ENCODE measurements at places on chromosomes 2 and 18.
A peak's percentile ranks its signal among the peaks of the same experiment; 100 is the strongest.

- DNase-seq: no peak
These were observed 84.5 kb upstream of the HK2 start for GRCh38 chr2:74749432-74749831.

DNA sequence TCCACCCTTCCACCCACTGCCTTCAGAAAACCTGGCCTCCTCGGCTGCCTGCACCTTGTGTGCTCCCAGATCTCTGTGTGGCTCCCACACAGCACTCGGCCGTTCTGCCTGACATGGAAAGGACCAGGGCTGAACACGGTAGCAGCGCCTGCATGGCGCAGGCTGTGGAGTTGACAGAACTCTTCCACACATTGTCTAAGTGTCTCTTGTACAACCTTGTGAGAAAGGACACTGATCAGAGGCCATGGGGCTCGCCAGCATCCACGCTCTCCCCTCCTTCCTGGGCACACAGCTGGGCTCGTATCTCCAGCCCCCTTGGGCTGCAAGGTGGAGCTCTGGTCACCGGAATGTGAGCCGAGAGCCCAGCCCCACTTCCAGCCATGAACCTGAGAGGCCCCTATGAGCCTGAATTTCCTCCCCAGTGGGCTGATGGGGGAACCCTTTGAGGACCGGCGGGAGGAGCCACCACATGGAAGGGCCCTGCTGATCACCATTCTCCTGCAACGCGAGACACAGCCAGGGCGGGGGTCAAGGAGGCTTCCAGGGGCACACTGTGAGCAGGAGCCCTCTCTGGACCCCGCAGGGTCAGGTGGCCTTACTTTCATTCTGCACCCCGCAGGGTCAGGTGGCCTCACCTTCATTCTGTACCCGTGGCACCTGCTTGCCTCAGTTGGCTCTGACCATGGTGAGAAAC, 314.2 kb upstream of the MYT1L start:
- DNase-seq: no peak

DNA sequence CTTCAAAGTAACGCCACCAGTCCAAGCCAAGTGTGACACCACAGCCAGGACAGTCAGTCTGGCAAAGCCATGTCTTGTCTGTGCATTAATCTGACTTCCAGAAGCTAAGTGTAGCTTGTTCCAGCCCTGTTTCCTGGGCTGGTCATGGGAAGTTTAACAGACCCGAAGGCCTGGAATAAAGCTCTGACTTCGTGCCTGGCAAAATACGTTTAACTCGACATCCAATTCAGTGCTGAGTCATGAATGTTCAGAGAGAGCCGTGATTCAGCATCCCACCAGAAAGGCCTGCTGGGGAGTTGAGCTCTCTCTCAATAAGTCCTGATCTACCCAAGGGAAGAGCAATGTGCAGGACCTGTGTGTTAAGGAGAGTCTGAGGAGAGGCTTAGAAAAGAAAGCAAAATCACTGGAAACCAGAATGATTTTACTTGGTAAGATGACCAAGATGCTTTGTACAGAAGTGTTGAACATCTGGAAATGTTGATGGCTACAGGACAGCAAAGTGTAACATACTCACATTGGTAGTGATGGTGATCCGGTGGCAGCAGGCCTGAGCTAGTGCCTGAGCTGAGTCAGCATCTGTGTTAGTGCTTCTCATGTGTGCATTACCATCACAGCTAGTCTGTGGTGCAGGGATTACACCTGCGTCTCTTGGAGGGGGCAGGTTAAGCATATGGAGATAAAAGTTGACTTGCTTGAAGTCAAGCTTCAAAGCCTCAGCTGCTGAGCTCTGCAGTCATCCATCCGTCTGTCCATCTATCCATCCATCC, 743.7 kb upstream of the HS6ST1 start:
- DNase-seq: no peak

DNA sequence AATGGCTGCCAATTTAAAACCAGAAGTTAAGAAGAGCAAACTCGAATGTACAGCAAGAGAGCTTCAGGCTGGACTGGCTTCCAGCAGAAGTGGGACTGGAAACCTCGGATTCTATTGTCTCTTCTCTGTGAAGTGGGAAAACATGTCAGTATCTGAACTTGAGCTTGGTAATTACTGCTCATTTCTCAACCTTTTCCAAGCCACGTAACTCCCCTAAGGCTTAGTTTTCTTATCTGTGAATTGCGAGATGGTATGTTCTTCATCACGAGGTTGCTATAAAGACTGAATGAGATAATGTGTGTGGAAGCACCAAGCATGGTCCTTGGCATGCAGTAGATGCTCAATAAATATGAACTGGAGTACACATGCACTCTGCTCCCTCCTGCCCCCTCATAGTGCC, 259.4 kb upstream of the SPRED2 start:
- DNase-seq: no peak

- no peak for DNase-seq
These were observed 182.7 kb downstream of the MYO3B start for GRCh38 chr2:170360546-170361089.

- DNase-seq: no peak
These were observed 568.4 kb downstream of the TNS1 start for GRCh38 chr2:217434180-217434975.

GRCh38 chr2:241540771-241541561, 17.6 kb upstream of the BOK start:
- DNase-seq: peak; percentile 75

DNA sequence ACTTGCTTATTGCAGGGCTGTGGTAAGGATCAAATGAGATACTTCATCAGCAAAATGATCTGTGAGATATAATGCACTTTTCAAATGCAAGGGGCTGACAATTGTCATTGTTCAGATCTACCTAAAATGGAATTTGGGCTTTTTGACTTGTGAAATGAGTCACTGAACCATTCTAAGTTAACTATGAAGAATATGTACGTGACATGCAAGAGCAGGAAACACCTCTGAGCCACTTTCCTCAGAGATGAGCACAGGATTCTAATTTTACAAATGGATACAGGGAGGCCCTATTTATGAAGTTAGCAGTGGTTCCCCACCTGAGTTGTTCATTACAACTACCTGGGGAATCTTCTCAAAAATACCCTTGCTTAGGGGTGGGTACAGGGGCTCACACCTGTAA, 26.7 kb downstream of the CTLA4 start:
- DNase-seq: no peak

DNA sequence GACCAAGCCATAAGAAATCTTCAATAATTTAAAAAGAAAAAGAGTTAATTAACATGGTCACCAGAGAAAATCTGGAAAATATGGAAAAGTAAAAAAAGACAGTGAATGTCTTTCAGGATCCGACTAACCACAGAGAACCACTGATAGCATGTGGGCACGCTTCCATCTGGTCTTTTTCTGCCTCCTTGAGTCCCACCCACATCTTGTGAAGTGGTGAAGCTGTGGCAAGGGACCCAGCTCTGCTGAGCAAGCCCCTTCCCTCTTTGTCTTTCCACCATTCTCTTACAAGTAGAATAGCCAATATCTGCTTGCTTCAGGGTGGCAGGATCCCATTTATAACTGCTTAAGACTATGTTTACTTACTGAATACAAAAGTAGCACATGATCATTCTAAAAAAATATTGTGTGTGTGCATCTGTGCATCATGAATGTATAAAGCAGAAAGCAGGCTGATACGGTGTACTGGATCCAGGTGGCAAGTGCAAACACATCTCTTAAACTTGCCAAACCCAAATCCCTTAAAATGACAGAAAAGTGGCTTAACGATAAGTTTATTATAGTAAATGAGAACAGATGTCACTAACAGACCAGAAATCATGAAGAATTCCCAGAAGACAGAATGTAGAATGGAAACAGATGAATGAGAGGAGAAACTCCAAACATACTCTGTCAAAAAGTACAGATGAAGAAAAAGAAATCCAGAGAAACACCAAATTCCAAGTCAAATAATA, 52.3 kb downstream of the FOXI3 start:
- no peak for DNase-seq

DNA sequence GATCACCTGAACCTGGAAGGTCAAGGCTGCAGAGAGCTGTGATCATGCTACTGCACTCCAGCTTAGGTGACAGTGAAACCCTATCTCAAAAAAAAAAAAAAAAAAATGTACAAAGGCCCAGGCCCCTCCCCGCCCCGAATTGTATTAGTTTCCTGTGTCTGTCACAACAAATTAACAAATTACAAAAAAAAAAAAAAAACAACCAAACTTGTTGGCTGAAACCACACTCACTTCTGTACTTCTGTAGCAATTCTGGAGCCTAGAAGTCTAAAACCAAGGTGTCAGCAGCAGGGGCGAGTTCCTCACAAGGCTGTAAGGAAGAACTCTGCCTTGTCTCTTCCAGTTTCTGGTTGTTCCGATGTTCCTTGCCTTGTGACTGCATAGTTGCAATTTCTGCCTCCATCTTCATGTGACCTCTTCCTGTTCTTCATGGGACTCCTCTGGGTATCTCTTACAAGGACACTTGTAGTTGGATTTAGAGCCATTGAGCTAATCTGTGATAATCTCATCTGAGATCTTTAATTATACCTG, 100.8 kb upstream of the ZSWIM2 start:
- DNase-seq: no peak

GRCh38 chr2:64124571-64124970, 19.6 kb downstream of the PELI1 start:
- DNase-seq: no peak

DNA sequence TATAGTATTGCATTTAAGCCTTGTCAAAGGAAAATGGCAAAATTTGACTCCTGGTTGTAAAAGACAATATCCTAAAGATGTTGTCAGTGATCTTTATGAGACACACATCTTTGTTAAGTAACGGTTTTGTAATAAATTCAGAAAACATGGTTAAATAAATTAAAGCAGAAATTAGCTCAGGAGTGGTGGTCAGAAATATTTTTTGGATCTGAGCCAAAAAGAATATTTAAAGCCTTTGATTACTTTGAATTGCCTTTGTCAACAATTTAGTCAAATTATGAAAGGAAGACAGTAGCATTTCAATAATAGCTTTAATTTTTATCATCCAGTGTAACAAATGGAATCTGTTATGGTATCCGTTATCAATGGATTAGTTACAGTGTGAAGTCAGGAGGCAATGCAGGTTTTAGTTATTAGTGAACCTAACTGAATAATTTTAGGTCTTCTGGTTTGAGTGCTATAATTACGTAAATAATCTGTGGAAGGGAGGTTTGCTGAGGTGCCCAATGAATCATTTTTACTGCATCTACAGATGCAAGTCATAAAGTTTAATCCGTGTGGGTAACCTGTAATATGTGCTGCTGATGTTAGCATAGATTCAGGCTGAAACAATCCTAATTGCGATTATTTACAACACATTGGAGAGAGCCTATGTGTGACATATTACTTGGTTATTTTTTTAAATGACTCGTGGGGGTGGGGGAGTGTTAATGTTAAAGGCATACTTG, 42.7 kb downstream of the SMAD4 start:
- DNase-seq: no peak

- no peak for DNase-seq
These were observed 104.5 kb downstream of the ZNF516 start for GRCh38 chr18:76390452-76391035.

DNA sequence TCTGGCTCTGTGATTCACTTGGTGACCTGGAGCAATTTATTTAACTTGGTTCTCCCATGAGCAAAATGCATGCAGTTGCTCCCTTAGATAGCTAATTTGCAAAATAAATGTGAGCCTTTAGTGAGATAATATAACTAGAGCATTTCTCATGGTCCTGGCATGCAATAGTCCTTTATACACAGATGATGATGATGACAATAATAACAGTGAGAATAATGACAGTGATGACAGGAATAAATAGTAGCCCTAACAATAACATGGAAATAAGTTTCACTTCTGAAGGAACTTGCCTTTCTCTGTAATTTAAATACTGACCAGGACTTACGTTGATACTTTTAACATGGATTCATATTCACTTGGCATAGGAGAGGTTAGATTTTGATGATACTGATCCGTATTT, 49.2 kb downstream of the LPIN1 start:
- DNase-seq: no peak

- DNase-seq: no peak
These were observed 369.4 kb upstream of the SALL3 start for GRCh38 chr18:78610179-78610578.

GRCh38 chr2:201734111-201734510, 35.7 kb upstream of the MPP4 start:
- no peak for DNase-seq

GRCh38 chr2:1661891-1662605, 82.3 kb downstream of the PXDN start:
- DNase-seq: no peak

GRCh38 chr18:39375066-39375465, 1809.5 kb upstream of the CELF4 start:
- no peak for DNase-seq

DNA sequence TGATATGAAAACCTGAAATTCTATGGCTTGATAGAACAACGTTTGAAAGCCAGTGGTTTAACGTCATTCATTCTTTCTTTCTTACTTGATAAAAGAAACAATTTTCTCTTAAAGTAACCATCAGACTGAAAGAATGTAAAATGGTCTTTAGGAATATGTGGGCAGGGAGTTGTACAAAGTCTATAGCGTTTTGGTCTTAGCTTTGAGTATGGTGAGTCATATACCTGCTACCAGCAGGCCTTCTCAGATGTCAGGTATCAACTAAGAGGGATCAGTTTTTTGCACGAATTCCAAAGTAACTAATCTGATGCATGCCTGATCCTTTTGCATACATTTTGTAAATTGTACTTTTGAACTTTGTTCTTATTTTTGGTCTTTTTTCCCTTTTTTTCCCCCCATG, 101.5 kb upstream of the DSEL start:
- DNase-seq: no peak

GRCh38 chr2:119259296-119259860, 35.7 kb downstream of the STEAP3 start:
- no peak for DNase-seq

GRCh38 chr2:123915380-123915779, 109.7 kb upstream of the CNTNAP5 start:
- no peak for DNase-seq

GRCh38 chr18:80190311-80190710, 57.0 kb downstream of the PARD6G start:
- no peak for DNase-seq

GRCh38 chr2:31204783-31205182, 12.5 kb downstream of the CAPN14 start:
- DNase-seq: no peak

DNA sequence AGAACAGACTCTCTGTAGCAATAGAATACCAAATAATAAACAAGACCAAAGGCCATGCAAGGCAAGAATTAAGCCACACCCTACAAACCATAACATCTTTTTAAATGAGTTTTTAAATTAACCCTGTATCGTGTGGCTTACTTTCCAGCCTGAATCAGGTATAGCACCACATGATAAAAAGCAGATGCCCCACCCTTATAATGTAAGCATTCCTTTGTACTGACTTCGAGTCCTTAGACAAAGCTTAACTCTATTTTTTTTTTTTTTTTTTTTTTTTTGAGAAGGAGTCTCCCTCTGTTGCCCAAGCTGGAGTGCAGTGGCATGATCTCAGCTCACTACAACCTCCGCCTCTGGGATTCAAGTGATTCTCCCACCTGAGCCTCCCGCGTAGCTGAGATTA, 1.7 kb upstream of the C2orf42 start:
- DNase-seq: no peak

- no peak for DNase-seq
These were observed 53.5 kb downstream of the PPIG start for GRCh38 chr2:169637620-169638019.
